ENCODE measurements at places on chromosomes 6 and 20.

- no peak for DNase-seq
Measured at GRCh38 chr6:134902074-134902861, 47.6 kb downstream of the ALDH8A1 start.

DNA sequence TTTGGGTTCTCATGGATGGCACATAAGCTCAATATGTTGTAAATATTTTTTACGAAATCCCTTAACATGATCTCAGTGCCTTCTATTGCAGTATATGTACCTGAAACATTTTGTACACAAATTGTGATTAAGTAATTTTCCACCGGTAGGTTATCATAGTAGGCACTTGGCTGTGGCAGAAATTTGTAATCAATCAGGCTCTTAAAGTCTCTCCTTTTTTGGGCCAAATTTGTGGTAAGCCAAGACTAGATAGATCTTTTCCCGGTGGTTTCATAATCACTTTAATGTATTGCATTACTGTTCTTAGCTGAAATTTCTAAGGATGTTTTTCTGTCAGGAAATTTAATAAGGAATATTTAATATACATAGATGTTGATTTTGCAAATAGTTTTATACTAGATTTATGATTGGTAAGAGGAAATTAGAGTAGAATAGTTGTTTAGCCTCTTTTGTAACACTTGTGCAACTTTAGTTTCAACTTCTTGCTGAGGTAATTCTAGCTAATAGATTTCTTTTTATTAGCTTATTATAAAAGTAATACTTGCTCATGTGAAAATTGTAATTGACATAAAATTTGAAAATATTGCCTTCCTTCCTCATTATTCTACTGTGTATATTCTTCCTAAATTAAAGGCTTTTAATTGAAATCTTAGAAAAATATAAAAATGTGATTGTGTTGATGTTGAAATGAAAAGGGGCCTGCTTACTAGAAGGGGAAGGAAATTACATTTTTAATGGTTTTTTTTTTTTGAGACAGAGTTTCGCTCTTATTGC lies 3.2 kb downstream of the PCMT1 start:
- DNase-seq, result no peak

DNA sequence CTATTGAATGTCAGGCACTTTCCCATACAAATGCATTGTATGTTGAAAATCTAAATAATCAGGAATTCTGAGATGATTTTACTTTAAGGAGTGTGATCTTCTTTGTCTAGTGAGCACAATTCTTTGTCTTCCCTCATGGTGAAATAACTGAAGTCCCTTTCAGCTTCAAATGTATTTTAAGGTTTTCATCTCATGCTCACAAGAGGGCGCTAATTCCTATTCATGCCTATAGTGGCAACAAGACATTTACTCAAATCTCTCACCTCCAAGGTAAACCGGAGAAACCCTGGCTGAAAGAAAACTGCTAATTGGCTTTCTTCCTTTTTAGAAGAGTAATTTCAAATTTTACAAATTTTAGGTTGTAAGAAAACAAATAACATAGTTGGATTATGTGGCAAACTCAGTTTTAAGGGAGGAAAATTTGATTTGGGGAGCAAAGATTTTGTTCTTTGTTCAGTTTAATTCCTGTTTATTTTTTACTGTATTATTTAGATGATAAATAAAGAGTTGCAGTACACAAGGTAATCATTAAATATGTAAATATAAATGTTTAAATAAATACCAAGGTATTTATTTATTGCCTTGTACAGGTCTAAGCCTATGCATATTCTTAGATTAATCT lies 69.1 kb downstream of the SLC35F1 start:
- DNase-seq, result no peak

DNA sequence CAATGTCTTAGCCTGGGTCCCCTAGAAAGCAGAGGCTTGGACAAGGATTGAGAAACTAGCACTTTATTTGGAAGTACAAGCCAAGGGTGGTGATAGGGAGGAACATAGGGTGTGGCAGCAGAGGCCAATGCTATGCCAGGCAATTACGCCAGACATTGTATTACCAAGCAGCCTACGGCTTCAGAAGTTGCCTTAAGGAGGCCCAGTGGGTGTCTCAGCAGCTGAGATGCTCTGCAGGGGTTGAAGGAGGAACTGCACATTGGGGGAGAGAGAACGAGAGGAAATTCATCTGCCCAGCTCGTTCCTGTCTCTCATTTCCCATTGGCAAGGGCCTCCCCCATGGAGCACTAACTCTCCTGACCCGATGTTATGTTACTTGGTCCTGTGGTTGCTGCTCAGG lies 859 bp downstream of the C20orf202 start:
- DNase-seq, result no peak

DNA sequence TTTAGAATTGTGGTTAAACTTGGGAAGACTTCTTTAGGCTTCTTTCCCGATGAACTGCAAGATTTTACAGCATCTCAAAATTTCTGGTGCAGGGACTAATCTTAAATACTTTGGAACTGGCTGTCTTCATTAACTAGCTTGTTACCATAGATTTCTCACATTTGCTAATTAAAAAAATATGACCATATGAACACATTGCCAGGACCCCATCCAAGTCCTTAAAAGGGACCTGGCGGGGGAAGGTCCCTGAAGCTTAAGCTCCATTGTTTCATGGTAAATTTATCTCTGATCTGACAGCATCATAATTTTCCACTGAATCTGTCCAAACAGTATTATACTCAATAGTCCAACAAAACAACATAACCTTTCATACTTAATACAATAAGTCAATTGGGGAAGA lies 517.8 kb upstream of the FLRT3 start:
- DNase-seq, result no peak

DNA sequence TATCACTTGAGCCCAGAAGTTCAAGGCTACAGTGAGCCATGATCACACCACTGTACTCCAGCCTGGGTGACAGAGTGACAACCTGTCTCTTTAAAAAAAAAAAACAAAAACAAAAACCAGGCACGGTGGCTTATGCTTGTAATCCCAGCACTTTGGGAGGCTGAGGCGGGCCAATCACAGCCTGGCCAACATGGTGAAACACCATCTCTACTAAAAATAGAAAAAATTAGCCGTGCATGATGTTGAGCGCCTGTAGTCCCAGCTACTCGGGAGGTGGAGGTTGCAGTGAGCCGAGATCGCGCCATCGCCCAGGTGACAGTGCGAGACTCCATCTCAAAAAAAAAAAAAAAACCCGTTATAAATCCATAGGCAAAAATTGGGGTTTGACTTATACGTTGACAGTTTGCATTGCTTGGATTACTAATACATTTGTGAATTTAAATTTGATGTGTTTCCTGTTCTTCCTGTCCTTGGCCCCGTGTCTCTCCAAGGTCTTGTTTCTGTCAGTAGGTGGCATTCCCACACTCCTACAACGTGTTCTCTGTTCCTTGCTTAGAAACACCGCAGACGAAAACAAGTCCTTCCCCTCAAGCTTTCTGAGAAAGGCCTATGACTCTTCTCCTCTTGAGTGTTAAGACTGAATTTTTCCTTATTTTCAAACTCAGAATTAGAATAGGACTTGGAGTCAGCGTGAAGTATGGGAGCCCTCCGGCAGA lies 147.0 kb downstream of the DTNBP1 start:
- DNase-seq, result no peak

DNA sequence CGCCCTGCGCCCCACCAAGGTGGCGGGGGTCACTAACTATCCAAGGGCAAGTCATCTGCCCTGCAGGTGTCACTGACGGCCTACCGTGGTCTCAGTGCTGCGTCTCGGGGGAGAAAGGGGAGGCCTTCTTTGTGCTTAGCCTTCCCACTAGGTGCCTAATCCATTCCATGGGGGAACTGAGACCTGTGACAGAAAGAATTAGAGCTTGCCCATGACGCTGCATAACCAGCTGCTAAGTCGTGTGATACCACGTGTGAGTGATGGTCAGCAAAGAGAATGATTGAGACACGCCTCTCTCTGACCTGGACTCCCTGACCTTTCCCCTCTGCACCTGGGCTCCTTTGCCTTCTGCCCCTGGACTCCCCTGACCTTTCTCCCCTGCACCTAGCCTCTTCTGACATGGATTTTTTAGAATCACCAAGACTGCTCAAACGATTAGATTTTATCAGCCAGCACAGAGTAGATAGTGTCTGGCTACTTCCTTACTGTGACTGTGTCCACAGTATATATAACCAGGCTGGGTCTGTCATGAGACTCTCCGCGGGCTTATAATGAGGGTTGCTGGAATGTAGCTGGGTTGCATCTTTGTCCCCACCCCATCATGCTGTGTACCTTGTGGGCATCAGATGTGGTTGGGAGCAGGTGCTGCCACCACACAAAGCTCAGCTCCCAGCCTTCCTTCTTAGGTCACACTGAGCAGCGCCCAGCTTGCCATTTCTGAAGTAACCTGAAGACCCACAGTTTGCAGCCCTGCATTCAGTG lies 140.6 kb downstream of the TMEM242 start:
- no peak for DNase-seq

- DNase-seq, result no peak
Measured at GRCh38 chr20:10644458-10645204, 29.2 kb downstream of the JAG1 start.

- DNase-seq, result no peak
Measured at GRCh38 chr6:129130959-129131681, 248.2 kb downstream of the LAMA2 start.

DNA sequence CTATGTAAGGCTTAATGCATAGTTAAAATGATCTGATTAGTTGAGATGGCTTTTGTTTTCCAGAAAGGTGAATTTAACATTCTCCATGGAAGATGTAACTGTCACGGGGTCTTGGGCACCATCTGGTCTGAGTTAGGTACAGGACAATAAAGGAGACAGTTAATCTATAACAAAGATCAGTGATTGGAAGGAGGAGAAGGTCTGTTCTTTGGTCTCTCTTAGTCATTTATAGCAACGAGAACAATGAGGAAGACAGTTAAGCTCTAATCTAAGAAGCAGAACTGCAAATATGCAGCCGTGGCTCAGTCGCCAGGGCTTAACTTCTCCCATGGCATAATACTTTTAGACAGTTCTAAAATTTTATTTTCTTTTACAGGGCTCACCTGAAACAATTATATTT lies 405.5 kb upstream of the SULF2 start:
- DNase-seq, result no peak

DNA sequence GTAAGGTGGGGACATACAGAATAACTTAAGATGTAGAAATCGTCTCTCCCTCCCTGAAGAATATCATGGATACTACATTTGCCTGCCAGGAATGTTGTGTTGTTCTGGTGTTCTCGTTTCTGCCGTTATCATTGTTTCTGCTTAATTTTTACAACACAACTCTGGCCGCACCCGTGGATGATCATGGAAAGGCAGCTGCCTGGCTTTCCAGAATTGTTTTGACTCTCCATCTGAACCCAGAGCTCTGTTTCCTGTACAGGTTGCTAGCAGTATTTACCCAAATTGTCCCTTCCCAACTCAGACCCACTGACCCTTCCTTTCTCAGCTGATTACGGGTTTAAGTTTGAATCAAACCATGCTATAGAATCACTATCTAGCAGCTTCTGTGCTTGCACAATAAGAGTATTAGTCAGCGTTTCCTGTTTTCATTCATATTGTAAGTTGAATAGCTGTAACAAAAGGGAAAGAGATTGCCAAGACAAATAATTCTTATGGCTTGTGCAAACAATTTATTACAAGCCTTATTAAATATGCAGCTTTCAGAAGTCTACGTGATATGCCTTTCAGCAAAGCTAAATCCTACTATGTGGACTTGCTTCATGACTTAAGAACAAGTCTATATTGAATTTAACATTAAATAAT lies 139.0 kb downstream of the MTHFD1L start:
- no peak for DNase-seq

- DNase-seq, result no peak
Measured at GRCh38 chr6:121434037-121434770, 1.2 kb upstream of the GJA1 start.

- no peak for DNase-seq
Measured at GRCh38 chr20:53778736-53779135, 185.1 kb upstream of the ZNF217 start.

DNA sequence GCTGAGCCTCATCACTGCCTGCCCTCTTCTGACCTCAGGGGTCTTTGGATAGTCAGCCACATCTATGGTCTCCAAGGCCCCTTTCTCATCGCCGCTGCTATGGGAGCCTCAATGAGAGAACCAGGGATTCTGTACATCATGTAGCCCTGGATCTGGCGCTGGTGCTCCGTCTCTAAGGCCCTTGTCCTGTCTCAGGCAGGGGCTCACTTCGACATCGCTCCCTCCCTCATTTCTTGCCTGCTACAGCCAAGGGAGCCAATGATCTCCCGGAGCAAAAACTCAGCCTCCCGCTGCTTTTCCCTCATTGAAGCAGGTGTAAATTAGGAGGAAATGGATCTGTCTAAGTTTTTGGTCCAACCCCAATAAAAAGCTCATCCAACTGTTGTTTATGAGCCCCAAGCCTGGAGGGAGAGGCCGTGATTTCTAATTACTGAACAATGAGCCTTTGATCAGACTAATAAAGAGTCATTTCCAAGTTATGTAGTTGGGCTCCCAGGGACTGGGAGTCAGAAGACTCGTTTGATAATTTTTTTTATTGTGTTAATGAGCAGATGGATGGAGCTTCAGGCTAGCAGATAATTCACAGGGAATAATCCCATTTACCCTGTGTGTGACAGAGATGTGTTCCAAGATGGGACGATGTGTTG lies 30.9 kb downstream of the LBP start:
- DNase-seq, result no peak

- DNase-seq, result no peak
Measured at GRCh38 chr20:23550227-23550626, 18.1 kb downstream of the CST9L start.

DNA sequence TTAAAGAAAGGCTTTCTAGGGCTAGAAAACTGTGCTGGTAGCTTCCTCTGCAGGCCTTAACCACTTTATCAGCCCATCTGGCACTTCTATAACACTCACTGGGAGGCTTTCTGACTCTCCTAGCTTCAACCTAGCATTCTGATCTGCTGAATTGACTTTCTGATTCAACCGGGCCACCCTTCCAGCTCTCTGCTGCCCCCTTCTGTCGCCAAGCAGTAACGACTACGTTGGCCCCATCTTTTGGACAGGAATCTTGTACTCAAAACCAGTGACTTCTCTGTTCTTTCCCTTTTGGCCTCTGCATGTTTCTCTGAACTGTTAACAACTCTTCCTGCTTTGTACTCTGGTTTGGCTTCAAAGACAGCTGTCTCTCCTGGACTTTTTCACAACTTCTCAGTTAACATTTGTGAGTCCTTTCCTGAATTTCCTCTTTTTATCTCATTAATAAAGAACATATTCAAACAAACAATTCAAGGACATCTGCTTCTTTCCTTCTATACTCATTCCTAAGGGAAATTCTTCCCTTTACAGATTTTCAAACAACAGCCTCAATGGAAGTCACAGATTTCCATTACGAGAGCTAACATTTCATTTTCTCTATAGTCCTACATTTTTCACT lies 43.9 kb upstream of the FAM135A start:
- peak; percentile 16 for DNase-seq

GRCh38 chr6:37244430-37245310 lies 12.9 kb upstream of the TBC1D22B start:
- no peak for DNase-seq

GRCh38 chr6:3291987-3292386 lies 33.2 kb downstream of the PSMG4 start:
- DNase-seq, result no peak

GRCh38 chr20:50311308-50312001 lies 120.8 kb downstream of the CEBPB start:
- DNase-seq, result no peak

GRCh38 chr6:166872531-166873009 lies 83.8 kb downstream of the RNASET2 start:
- DNase-seq, result no peak

GRCh38 chr6:18186033-18186432 lies 30.8 kb downstream of the KDM1B start:
- DNase-seq, result no peak

GRCh38 chr20:40982415-40983145 lies 46.0 kb upstream of the TOP1 start:
- no peak for DNase-seq

GRCh38 chr6:170095273-170095981 lies 195.5 kb downstream of the DLL1 start:
- no peak for DNase-seq

Measured in activated naive CD4-positive, alpha-beta T cell (primary cell).